ENCODE measurements at places on chromosomes 1 and 21.

DNA sequence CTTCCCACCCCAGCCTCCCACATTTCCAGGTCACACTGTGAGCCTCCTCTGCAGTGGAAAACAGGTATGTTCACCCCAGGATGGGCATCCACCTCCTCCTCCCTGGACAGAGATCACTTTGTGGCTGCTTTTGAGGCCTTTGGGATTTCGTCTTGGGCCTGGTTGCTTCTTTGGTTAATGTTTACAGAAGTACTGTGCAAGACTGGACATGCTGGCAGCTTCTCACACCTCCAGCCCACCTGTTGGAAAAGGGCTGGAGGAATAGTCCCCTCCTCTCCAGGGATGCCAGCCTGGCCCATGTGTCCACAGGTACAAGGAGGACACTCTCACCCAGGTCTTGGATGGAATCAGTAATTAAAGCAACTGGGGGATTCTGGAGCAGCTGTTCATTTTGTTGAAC is 56.1 kb downstream of the KAZN start:
- DNase-seq = no peak

- DNase-seq = no peak
These were observed 277.8 kb downstream of the LTN1 start for GRCh38 chr21:28714777-28715464.

DNA sequence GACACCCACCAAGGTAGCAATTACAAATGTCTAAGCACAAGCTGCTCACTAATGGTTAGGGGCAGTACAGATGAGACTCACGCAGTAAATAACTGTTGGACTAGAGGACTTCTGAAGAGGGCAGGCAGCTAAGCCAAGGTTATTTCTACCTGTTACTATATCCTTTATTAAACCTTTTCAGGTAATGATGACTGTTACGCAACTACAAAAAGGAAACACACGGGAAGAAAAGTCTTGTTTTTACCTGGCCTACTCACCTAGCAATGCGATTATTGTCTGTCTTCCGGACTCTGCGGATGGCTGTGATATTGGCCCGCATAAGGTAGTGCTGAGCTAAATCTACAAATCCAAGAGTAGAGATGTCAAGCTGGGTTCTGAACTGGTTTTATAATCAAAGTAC is 17.8 kb upstream of the VHLL start:
- no peak for DNase-seq

GRCh38 chr21:26506956-26507355 is 66.1 kb downstream of the CYYR1 start:
- DNase-seq = no peak

DNA sequence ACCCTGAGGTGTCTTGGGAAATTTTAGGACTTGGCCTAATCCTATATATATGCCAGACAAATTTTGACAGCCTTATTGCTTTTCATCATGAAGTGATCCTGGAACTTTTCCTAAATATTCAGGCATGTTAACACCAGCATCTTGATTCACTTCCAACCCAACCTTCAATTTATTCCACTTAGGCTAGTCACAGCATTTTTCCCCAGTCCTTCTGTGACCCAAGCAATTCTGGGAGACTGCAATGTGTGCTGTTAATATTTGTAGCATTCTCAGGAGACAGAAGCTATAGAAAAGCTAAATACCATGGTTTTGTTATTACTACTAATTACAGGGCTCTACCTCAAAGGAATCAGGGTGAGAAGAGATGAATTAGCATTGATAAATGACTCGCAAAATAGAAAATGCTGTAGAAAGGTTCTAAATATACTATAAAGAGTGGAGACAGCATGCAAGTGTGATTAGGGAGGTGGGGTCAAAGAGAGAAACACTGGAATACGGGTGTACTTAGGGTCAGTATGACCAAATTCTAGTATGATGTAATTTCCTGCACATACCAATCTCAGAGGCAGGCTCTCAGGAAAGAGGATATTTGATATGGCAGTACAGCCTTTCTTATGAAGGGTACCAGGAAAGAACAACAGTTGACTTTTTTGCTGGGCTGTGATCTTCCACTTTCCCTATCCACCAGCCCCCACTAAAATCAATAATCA is 29.1 kb downstream of the PRRX1 start:
- DNase-seq = no peak

GRCh38 chr1:9872430-9873165 is 37.5 kb downstream of the CTNNBIP1 start:
- DNase-seq = no peak

GRCh38 chr1:111706921-111707320 is 32.3 kb downstream of the INKA2 start:
- DNase-seq = no peak

DNA sequence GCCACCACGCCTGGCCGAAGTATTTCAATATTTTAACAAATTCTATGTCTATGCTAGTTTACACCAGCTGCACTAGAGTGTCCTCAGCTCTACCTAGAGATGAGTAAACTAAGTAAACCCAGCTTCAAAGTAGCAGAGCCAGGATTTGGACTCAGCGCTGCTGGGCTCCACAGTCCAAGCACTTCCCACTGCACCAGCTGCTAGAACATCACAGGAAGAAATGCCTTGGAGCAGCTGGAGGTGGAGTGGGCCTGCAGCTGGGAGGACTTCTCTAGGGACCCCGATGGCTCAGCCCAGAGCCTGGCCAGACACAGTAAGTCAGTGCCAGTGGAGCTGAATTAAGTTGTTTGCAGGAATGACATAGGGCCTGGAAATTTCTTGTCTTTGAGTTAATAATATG is 10.2 kb upstream of the SMIM12 start:
- no peak for DNase-seq

DNA sequence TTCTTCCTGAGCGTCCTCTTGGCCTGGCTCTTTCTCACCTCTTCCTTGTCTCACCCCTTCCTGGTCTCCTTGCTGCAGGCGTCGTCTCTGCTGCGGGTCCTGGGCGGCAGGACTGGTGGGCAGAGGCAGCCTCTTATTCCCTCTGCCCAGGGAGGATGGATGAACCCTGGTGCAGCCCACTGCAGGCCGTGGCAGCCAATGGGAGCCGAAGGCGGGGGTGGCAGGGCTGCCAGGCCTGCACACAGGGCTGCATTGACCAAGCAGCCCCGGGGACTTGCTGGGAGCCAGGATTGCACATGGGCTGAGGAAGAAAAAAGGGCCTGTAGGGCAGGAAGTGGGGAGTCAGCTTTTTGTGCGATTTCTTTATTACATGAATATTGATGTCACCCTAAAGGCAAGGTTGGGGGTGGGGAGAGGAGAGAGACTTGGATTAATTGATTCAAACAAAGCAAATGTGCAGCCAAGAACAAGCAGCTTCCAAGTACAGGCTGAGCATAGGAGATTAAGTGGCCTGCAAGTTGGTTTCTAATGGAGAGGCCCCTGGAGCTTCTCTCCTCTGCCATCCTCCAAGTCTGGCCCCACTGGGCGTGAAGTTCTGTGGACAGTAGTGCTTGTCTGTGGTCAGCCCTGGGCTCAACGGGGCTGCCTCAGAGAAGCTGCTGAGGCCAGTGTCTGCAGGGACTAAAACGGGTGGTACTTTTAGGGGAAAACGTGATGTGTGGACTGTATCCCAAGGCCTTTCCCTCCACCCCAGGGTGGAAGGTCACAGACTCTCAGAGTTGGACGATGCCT is at the start of gene S100B:
TSS of gene S100B (minus strand) at position 108 of the 792 bp plus-strand sequence. CDS start 2,667 bp downstream, outside the sequence.
- no peak for DNase-seq

DNA sequence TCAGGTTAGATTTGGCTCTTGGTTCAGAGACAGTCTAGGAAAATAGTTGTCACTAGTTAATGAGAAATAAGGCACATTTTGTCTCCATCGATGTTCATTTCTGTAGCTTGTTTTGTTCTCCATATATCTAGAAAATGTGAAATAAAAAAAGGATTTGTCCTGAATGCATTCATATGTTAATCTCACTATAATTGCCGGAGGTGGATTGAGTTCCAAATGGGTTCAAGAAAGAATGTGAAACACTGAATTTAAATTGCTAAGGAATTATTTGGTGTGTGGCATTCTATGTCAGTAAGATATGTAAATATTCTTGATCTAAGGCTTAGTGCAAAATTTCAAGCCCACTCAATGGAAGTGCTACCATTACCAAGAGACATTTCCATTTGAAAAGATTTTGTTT is 176.7 kb downstream of the LRRC7 start:
- DNase-seq = no peak

GRCh38 chr1:182395906-182396305 is 4.3 kb upstream of the GLUL start:
- DNase-seq = no peak

DNA sequence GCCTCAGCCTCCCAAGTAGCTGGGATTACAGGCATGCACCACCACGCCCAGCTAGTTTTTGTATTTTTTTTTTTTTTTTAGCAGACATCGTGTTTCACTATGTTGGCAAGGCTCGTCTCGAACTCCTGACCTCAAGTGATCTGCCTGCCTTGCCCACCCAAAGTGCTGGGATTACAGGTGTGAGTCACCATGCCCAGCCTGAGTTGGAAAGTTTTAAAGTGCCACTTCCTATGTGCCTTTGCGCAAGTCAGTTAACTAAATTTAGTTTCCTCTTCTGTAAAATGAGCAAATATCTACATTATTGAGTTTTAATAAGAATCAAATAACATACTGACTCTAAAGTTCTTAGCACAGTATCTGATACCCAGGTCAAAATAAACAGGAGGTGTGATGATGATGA is 12.4 kb downstream of the SLC19A2 start:
- no peak for DNase-seq

DNA sequence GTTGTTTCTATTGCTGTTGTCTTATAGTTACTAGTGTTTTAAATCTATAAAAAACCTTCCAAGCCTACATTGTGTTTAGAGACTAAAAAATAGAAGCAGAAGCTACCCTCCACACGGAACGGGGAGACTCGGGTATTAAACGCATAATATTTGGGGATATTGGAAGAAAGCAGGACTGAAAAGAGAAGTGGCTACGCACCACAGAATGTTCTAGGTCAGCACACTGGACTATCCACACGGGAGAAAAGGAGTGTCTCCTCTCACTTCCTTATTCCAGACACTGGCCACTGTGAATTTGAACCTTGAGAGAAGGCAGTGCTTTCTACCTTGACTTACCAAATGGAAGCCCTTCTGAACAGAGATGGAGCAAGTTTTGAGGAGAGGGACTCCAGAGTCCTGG is 1.0 kb upstream of the OR10J4 start:
- DNase-seq = no peak

GRCh38 chr1:207925210-207925609 is 14.3 kb upstream of the CD34 start:
- DNase-seq = peak; percentile 65

DNA sequence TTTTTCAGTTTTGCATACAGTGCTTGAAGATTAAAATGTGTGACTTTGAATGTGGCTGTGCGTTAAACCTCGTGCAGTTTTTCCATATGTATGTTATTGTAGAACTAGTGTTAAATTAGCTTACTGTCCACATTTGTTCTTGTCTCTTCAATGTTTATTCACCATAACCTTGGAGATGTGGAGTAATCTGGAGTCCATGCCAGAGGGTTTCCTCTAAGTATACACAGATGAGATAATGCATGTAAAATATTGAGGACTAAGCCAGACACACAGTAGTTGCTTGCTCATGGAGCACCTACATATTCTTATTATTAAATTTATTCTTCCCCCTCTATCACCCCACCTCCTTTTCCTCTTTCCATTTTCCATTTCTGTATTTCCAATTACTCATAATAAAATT is 7.7 kb upstream of the GIPC2 start:
- DNase-seq = no peak

Data from T47D (cell line).